ENCODE measurements at places on chromosomes 12 and 14.

DNA sequence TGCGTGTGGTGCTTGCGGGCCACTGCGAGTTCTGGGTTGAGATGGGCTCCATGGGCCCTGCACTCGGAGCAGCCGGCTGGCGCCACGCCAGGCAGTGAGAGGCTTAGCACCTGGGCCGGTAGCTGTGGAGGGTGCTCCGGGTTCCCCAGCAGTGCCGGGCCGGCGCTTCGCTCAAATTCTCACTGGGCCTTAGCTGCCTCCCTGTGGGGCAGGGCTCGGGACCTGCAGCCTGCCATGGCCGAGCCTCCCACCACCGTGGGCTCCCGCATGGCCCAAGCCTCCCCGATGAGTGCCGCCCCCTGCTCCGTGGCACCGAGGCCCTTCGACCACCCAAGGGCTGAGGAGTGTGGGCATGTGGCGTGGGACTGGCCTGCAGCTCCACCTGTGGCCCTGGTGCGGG is 375.7 kb downstream of the NELL2 start:
- DNase-seq = no peak

DNA sequence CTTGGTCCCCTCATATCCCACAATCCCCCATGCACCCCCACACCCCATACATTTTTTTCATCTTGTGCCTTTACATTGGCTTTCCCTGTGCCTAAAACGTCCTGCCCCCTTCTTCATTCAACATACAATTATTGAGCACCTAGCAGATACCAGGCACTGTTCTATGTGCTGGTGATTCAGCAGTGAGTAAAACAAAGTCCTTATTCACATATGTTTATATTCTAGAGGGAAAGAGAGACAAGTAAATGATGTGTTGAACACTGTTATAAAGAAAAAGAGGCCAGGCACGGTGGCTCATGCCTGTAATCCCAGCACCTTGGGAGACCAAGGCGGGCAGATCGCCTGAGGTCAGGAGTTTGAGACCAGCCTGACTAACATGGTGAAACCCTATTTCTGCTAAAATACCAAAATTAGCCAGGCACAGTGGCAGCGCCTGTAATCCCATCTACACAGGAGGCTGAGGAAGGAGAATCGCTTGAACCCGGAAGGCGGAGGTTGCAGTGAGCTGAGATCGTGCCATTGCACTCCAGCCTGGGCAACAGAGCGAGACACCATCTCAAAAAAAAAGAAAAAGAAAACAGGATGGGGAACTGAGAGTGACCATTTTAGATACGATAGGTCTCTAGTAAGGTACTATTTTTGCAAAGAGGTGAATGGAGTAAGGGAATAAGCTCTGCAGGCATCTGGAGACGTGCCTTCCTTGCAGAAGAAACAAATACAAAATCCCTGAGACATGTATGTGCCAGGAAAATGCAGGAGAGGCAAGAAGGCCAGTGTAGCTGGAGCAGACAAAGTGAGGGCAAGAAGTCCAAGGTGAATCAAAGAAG is 12.2 kb downstream of the SLC7A7 start:
- no peak for DNase-seq

GRCh38 chr14:32414808-32415255 is 85.7 kb downstream of the AKAP6 start:
- DNase-seq = no peak

- DNase-seq = no peak
Observed at GRCh38 chr12:124361074-124361970, 66.4 kb downstream of the RFLNA start.

DNA sequence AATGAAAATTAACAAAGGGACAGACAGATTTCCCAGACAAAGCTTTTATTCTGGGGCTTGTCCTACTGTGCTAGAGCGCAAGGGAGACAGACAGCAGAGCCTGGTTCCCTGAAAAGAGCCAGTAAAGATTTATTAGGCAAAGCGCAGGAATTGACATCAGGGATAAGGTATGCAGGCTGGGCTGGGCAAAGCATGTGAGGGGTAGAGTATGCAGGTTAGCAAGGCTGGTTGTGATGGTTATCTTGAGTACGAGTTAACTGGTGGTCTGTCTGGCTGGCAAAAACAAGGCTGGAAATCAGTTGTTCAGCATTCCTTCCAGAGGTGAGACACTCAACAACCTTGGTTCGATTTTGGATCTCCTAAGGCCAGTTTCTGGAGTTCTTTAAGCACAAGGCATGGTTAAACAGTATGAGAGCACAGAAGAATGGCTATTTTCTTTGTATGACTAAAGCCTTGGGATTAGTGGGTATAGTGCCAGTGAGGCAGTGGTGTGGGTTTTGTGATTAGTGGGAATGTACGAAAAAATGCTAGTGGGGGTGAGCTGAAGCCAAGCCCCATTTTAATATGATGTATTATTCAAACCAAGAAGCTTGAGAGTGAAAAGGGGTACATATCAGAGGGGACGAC is 30.9 kb downstream of the BTBD7 start:
- DNase-seq = no peak

DNA sequence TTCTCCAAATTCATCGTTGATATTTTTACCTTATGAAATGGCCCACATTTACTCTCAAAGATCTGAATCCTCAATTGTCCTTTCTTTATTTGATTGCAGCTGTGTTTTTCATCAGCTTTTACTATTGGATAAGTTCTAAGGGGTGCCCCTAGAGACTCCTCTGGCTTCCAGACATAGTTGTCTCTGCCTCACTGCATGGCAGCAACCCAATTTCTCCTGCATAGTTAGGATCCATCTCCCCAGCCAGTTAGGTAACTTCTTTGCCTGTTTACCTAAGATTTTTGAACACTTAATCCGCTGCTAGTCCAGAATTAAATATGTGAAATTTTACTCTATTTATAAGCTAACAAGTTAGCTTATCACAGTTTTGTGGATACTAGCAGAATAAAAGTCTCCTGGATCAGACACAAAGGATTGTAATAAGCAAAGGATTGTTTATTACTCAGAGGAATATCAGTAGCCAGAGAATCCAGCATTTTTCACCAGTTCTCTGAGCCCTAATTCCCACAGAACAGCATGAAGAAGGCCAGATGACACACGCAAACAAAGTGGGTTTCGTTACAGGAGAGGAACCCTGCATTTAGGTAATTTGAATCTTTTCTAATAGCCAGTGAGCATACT is 101.1 kb downstream of the BBS10 start:
- no peak for DNase-seq

GRCh38 chr12:124577986-124578385 is 10.6 kb upstream of the NCOR2 start:
- DNase-seq = no peak

DNA sequence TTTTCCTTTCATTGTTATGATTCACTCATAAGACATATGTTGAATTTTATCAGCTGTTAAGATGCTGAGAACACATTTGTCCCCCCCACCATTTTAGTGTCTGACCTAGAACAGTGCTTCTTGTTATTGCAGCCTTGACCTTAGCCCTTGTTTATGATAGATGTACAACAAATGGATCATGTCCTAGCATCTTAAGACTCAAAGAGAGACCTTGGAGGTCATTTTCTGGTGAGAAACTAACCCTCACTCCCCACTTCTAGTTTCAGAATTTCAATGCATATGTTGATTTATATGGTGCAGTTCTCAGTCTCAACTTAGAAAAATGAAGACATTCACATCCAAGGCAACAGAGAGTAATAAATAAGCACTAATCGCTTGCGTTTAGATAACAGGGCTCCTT is 391.2 kb downstream of the AEBP2 start:
- no peak for DNase-seq

DNA sequence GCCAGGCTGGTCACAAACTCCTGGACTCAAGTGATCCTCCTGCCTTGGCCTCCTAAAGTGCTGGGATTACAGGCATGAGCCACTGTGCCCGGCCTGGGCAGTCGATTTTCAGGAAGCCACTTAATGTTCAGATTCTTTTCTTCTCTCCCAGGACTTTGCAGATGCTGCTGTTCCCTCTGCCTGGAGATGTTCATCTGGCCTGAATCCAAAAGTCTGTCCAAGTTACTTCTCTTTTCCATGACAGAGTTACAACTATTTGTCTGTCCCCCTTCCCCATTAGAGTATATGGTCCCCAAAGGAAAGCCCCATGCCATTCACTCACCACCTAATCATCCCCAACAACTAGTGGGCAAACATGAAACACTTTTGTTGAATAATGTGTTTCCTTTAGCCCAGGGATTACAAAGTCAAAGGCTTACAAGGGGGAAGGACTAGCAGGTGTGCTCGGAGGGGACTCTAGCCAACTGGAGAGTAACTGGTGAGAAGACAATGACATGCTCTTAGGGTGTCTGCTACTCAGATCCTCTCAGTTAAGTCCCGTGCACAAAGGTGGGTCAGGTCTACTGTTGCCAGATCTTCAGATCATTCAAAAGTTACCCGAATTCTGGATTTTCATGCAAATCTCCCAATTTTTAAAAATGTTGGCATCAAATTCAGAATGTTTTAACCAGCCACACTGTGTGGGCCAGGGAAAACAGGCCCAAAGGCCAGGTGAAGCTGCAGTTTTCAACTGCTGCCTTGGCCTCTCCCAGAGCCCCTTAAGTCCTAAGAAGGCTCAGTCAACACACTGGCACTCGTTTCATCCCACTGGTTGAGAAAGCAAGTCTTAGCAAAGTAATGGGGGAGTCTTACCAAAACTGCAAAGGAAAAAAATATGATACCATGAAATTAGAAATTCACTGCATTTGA is 29.6 kb downstream of the NUDT4 start:
- no peak for DNase-seq

- DNase-seq = no peak
Observed at GRCh38 chr14:69616408-69616773, 5.0 kb downstream of the SUSD6 start.

GRCh38 chr12:113961921-113962710 is 4.0 kb downstream of the RBM19 start:
- DNase-seq = no peak

GRCh38 chr12:75666126-75666938 is 154.9 kb upstream of the KRR1 start:
- DNase-seq = no peak

DNA sequence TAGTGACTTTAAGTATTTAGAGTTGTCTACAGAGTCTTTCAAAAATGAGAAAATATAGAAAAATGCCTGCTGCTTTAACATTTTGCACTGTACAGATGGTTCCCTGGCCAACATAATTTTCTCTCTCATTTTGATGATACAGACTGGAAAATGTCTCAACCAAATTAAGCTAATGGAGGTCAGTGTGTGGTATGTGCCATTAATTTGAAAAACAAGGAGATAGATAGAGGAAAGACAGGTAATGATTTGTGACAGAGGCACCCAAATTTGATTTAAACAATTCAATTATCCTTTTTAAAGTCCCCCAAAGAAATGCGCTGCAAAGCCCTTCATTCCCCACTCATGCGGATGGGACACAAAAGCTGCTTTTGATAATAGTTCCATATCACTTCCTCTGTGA is 140.0 kb downstream of the ASCL1 start:
- DNase-seq = no peak

- peak; percentile 19 for DNase-seq
Observed at GRCh38 chr14:34981743-34982420, 910 bp upstream of the SRP54 start.

GRCh38 chr12:105865886-105866285 is 272.9 kb downstream of the NUAK1 start:
- DNase-seq = no peak

GRCh38 chr12:27915021-27915420 is 57.5 kb downstream of the PTHLH start:
- DNase-seq = no peak

- DNase-seq = peak; percentile 8
Observed at GRCh38 chr14:91573894-91574837, 64.1 kb upstream of the PPP4R3A start.

GRCh38 chr12:6954316-6955107 is 3.4 kb downstream of the PTPN6 start:
- no peak for DNase-seq

DNA sequence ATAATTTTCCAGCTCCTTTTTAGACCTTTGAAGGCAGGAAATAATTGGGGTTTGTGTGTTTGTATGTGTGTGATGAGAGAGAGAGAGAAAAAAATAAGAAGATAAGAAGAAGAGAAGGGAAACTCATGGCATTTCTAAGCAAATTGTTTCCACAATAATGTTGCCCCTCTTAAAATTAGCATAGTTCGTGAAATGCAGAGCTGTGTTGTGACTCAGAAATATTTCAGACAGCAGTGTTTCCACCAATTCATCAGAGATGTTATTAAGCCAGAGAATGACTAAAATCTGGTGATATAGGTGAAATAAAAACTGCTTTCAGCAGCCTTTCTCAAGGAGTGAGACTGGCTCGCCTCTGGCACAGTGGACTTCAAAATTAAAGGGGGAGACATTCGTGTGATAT is 65.9 kb upstream of the ARHGAP5 start:
- DNase-seq = no peak

DNA sequence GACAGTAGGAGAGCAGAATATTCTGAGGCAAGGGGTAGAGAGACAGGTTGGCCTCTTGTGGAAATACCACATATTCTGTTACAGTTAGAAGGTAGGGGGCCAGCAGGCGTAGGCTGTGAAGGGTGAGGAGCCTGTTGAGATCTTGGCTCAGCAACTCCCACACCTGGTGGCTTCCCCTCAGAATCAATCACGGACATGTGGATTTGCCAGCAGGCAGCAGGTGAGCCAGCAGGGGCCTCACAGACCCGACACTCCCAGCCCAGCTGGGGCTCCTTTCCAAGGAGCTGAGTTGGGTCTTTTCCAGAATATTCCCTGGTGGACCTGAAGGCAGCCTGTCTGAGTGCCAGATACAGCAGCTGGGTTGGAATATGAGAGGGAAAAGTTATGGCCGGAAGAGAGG is 150.0 kb upstream of the CRY1 start:
- no peak for DNase-seq

- no peak for DNase-seq
Observed at GRCh38 chr12:66321435-66321834, 19.1 kb downstream of the HELB start.

DNA sequence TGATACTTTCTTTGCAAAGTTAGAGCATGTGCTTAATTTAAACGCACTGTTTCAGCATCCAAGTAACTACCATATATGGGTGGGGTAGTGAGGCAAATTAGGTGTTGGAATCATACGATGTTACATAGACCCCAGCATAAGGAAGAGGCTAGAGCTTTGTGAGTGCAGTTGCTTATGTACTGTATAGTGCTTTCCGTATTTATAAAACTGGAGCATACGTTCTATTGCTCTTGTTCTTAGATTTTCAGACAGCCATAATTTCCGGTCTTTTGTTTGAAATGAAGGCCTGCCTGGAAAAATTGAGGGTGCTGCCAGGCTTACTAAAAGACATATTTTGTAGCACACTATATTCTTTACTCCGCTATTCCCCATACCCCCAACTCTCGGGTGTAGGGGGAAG is 335.7 kb downstream of the FOXG1 start:
- DNase-seq = no peak

DNA sequence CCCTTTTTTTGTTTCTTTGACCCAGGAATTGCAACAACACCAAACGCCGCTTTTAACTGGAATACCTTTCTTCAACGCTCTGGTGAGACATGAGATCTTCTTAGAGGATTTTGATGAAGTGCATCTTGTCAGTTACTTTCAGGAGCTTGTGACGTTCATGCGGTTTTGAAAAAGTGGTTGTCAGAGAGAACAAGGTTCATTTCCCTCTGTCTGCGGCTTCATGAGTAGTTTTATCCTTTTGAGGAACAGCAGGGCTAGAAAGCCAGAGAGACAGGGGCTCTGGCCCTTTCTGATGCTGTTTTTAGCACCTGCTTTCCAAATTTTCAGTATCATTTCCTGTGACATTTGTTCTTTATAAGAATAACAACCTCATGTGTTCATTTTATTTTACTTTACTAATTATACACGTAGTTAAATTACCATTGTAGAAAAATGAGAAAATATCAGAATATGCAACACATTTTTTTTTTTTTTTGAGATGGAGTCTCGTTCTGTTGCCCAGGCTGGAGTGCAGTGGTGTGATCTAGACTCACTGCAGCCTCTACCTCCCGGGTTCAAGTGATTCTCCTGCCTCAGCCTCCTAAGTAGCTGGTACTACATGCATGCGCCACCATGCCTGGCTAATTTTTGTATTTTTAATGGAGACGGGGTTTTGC is 61.8 kb downstream of the GLT1D1 start:
- DNase-seq = no peak
